ENCODE measurements at places on chromosomes 16 and 17.
A peak's percentile ranks its signal among the peaks of the same experiment; 100 is the strongest.

DNA sequence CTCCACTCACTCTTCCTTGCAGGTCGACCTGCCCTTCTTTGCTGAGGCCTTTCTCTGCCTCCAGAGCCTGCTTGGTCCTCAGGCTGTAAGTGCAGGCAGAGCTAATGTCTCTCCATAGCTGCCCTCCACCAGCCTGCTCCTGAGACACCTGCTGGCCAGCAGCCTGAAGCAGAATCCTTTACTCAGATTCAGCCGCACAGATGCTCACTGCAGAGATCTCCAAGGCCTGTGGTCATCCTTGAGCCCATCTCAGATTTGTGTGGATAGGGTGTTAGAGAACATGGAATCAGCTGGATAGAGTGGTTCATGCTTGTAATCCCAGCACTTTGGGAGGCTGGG is 11.5 kb downstream of the DEXI start:
- no peak for DNase-seq

DNA sequence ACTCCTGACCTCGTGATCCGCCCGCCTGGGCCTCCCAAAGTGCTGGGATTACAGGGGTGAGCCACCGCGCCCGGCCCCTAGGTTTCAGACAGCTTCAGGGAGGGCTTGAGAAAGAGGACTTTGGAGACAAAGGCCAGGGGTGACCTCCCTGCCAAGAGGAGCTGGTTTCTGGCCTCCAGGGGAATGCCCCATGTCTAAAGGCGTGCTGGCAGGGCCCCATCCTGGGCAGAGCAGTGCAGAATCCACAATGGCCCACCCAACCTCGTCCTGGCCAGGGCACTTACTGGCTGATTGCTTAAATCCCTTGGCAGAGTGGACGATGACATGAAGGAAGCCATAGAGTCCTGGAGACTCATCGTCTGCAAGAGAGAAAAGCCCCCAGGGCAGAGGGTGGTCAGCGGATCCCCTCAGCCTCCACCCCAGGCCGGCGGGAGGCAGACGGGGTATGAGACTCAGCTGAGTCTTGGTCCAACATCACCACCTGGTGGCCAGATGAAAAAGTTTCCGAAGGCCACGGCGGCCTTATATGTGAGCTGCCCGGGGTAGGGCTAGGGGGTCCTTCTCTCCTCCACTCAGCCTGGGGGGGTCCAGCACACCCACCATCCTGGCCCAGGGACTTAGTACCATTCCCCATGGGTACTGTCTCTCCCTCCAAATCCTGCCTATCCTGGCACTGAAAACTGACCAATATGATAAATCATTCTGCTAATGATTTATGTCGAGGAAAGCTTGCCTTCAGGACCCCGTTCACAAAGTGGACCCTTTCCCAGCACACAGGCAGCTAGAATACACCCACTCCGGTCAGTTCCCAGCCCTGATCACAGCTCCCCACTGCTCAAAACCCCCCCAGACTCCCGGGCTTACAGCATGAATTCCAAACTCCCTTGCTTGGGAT is 59.1 kb downstream of the TIMM22 start:
- DNase-seq: no peak

- no peak for DNase-seq
These were observed 1.3 kb downstream of the HOXB9 start for GRCh38 chr17:48624544-48625494.

DNA sequence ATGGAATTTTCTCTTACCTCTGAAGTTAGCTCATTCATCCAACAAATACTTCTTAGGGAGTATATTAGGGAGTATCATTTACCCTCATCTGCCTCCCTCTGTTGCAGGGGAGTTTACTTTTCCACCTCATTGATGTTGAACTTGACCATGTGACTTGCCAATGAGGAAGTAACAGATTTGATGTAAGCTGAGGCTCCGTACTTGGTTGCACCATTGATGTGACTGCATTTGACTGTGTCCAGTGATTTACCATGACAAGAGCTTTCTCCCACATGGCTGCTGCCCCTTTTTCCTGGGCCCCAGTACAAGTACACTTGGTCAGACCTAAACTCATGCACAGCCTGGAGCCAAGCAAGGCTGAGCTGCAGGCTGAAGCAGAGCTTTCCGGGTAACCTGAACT is 81.6 kb upstream of the HS3ST2 start:
- DNase-seq: no peak

GRCh38 chr16:24085666-24086065 is 170.5 kb upstream of the CACNG3 start:
- no peak for DNase-seq

GRCh38 chr17:63843910-63844677 is 1.6 kb upstream of the SMARCD2 start:
- no peak for DNase-seq

- DNase-seq: no peak
These were observed 10.0 kb downstream of the BTBD17 start for GRCh38 chr17:74351552-74352210.

- no peak for DNase-seq
These were observed 11.4 kb downstream of the CFAP97D1 start for GRCh38 chr17:43791589-43791988.

GRCh38 chr17:37100231-37100630 is 151.5 kb downstream of the AATF start:
- DNase-seq: no peak

GRCh38 chr17:53127331-53127730 is 695.4 kb upstream of the KIF2B start:
- DNase-seq: no peak

GRCh38 chr17:65855245-65855644 is 293.8 kb upstream of the AXIN2 start:
- DNase-seq: no peak

GRCh38 chr16:88853325-88853941 is 3.3 kb downstream of the GALNS start:
- DNase-seq: no peak

- DNase-seq: no peak
These were observed 12.5 kb downstream of the SLC16A3 start for GRCh38 chr17:82241183-82241925.

DNA sequence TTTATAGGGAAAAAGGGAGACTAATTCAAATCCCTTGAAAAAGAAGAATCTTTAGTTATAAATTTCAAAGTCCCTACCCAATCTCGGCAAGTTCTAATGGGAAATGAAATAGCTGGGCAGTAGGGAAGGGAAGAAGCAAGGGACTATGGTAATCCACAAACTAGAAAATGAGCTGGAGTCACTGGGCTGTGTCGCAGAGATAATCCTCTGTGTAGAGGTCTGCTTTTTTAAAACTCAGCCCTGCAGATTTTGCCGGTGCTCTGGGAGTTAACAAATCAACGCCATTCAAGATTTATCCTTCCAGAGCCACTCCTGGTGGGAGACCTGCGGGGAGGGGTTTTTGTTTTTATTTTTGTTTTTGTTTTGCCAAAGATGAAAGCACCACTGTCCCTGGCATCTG is 20.8 kb downstream of the SNX11 start:
- DNase-seq: no peak

DNA sequence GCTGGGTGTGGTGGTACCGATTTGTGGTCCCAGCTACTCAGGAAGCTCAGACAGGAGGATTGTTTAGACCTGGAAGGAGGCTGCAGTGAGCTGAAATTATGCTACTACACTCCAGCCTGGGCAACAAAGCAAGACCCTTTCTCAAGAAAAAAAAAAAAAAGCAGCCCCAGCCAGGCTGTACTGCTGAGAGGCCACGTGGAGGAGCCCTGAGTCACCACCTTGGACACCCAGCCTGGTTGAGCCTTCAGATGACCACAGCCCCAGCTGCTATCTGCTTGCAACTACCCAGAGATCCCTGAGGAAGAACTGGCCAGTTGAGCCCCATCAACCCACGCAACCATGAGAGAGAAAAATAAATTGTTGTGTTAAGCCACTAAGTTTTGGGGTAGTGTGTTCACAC is 23.6 kb upstream of the GPRC5C start:
- DNase-seq: no peak

GRCh38 chr16:72066747-72067146 is 3.7 kb downstream of the HPR start:
- DNase-seq: no peak

DNA sequence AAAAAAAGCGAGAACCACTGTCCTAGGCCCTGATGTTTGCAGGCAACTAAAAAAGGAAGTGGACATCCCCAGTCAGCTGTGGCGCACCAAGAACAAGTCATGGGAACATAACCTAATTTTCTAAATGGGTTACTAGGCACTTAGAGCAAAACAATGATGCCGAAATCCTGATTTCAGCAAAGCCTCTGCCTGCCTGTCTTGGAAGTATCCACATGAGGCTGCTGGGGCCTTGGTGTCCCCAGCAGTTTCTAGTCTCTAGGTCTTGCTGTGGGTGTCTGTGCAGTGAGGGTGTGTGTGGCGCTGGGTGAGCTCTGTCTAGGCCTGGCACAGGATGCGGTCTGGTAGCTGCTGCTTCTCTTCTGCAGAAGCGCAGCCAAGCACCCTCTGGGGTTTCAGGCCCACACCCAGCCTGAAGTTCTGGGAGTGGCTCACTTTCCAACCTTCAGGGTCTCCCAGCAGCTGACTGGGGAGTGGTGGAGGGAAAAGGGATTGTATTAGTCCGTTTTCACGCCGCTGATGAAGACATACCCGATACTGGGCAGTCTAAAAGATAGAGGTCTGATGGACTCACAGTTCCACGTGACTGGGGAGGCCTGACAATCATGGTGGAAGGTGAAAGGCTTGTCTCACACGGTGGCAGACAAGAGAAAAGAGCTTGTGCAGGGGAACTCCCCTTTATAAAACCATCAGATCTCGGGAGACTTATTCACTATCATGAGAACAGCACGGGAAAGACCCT is 21.1 kb downstream of the STH start:
- peak; percentile 44 for DNase-seq

DNA sequence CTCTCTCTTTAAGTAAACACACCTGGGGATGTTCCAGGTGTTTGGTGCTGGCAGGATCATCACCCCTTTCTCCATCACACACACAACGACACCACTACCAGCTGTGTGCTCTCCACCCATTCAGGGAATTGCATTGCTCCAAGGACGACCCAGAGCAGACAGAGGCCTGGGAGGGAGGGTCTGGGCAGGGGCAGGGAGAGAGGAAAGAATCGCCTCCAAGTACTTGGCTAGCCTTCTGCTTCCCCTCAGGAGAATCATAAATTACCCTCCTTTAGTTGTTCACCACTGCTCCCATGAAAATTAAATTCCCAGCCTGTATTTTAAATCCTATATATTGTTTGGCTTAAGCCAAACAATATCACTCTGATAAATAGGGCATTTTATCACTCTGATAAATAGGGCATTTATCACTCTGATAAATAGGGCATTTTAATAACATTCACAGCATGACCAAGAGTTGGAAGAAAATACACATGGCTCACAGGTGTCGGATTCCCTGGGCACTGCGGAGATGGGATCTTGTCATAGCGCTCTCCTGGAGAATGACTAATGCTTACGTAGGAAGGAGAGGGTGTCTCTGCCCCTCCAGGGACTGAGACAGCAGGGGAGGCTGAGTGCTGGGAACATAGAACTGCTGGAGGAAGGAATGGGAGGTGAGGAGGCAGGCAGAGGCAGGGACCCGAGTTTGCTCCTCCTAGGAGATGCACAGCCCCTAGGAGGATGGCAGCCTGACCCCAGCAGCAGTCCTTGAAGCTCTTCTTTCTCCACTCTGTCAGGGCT is 673.6 kb downstream of the HS3ST4 start:
- no peak for DNase-seq

DNA sequence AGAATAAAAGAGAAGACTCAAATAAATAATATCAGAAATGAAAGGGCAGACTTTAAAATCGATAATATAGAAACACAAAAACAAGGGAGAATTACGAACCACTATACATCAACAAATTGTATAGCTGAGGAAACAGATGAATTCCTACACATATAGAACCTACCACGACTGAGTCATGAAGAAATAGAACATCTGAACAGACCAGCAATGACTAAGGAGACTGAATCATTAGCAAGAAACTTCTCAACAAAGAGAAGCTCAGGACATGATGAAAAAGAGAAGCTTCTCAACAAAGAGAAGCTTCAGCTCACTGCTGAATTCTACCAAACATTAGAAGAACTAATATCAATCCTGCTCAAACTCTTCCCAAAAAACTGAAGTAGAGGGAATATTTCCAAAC is 255.9 kb downstream of the CEP112 start:
- DNase-seq: no peak

- no peak for DNase-seq
These were observed 15.5 kb upstream of the NFATC3 start for GRCh38 chr16:68069511-68070248.

- DNase-seq: no peak
These were observed 581.1 kb upstream of the ZFHX3 start for GRCh38 chr16:73629011-73629410.

DNA sequence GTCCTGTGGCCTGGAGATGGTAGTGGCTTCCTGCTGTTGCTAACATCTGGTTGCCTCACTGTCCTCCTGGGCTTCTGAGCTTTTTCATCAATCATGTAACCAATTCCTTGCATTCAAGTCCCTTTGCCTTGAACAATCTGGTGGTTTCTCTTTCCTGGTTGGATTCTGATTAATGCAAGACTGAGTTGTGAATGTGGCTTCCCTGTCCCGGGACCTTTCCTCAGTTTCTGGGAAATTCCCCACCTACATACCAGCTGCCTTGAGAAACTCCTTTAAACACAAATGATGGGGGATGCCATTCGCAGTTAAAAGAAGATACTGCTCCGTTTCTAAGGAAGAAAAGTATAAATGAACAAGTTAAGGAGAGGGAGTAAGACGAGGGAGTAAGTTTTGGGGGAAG is 39.9 kb upstream of the NLRP1 start:
- DNase-seq: no peak

DNA sequence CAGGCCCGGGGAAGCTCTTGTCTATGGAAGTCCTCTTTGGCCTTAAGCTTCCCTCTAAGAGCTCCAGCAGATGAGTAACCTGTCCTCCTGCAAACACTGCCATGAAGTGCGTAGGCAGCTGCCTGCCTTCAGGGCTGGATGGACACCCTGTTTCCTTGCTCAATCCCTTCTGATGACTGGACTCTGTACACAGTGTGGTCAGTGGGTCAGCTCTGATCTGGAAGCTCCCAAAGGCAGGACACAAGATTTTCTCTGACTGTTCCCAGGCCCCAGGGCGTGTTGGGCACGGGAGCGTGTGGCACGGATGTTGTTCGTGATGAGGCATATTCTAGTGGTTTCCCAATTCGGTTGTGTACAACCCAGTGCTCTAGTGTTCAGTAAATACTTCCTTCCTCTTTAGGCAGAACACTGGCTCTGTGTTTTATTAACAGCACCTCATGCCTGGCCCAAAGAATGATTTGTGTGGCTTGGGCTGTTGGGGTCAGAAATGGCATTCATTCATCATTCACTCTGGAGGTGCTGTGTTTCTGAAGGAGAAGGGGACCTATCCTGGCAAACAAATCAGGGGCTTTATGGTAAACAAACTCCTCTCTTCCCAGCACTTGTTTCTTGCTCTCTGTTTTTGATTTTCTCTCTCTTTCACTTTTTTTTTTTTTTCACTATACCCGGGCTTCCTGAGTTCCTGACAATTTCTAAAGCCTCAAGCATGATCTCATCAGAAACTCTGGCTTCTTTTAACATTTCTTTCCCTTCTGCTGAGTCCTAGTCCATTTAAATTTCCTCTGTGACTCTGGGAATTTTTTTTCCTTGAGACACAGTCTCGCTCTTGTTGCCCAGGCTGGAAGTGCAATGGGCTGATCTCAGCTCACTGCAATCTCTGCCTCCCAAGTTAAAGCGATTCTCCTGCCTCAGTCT is 12.0 kb upstream of the RNF157 start:
- DNase-seq: no peak
